ENCODE measurements at places on chromosomes 12 and 14.

- DNase-seq = no peak
These were observed 101.4 kb upstream of the RTL1 start for GRCh38 chr14:101004954-101005353.

- DNase-seq = no peak
These were observed 16.4 kb downstream of the DAD1 start for GRCh38 chr14:22572562-22573058.

- DNase-seq = no peak
These were observed 5.5 kb upstream of the PFDN5 start for GRCh38 chr12:53289891-53290290.

DNA sequence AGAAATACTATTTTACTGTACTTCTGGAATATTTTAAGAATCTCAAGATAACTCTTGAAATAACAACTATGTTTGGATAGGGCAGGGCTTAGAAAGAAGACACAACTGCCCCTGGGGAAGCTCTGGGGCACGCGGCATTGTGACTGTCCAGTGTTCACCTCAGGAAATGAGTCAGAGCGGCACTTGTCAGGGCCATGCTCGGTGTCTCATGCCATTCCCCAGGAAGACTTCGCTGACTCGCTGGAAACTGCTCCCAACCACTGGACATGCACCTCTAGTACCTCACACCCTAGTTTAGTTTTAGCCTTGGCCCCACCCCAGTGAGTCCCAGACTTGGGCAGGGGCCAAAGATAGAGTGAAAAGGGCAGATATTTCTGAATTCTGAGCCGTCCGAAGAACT, 192.0 kb downstream of the TTC7B start:
- no peak for DNase-seq

- no peak for DNase-seq
These were observed 1.3 kb upstream of the CD27 start for GRCh38 chr12:6443361-6443983.

DNA sequence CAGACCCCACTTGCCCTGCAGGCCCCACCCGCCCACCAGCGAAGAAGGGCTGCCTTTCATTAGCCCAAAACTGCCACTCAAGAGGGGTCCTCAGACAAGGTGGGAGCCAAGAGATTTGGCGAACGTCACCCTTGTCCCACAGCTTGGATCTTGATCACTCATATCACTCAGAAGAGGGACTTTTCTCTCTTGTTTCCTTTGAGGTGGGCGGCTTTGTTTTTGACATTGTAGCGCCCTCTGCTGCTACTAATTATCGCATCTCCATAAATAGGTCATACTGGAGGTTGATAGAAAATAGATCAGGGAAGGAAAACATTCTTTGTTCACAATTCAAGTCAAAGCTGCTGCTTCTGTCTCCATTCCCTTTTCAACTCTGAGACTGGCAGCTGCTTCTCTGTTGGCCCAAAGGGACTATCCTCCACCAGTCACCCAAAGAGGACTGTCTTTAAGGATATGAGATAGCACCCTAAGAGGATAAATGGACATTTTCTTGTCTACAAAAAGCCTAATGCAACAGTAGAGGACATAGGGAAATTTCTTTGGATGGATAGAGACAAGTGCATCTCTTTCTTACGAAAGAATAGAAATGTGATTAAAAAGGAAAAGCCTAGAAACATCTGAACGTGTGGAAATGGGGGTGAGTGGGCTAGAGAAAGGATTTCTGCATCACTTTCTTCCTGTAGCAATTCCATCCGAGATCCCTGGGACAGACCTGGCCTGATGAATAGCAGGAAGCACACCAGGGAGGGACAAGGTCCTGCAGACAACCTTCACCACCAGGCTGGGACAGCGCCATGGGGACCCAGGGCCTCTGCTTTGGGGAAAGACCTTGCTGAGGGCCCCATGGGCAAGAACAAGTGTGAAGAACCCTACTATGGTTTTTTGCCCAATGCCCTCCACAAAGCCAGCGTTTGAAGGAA, 115.8 kb downstream of the DAD1 start:
- peak; percentile 72 for DNase-seq

DNA sequence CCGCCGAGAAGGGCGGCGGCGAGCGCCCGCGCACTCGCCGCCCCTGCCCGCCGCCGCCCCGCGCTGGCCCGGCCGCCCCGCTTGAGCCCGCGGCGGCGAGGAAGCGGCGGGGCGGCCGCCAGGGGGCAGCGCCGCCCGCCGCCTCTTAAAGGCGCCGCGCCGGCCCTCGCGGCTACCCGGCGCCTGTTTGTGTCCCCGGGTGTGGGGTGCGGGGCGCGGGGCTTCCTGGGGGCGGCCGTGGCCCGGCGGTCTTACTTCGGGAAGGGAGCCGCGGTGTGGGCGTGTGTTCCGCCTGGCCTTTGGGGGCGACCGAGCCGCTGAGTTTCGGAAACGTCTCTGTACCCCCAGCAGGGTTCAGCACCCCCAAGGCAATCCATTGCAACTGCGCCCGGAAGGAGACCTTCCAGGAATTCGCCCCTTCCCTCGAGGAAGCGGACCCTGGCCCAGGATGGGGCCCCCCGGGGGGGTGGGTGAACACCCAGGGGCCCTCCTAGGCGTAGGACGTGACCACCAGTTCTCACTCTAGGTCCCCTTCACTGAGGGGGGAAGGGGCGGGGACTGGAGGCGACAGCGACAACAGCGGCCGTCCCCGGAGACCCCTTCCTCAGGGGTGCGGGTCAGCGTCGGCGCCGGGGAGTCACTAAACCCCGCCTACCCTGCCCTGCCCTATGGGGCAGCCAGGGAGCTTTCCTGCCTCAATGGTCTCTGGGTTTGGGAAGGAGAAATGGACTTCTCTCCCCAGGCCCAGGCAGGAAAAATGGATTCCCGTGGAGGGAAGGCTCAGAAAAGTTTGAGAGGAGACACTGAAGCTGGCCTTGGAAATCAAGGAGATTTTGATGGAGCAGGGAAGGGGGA, at the start of gene ITPK1:
ITPK1 (minus strand) TSS at position 105 of the 855 bp plus-strand sequence. CDS start 762 bp downstream, outside the sequence.
- DNase-seq = peak; percentile 91

- no peak for DNase-seq
These were observed 275.2 kb upstream of the CRY1 start for GRCh38 chr12:107368586-107368985.

DNA sequence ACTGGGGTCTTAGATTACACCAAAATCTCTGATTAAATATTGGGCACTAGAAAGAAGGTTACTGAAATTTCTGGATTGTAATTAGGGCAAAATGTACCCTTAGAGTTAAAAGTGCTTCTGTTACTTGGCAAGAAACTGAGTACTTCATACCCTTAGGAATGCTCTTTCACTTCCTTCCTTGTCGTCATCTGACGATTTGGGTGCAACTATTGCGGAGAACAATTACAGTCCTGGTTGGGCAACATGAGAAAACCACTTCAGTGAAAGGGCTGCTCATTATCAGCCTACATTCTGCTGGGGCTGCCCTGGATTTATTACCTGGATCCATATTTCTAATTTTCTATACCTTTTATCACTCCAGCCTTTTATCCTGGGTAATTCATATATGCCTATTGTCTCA, 348.5 kb upstream of the MDGA2 start:
- DNase-seq = no peak

GRCh38 chr12:21819236-21819635, 44.7 kb upstream of the KCNJ8 start:
- DNase-seq = no peak

DNA sequence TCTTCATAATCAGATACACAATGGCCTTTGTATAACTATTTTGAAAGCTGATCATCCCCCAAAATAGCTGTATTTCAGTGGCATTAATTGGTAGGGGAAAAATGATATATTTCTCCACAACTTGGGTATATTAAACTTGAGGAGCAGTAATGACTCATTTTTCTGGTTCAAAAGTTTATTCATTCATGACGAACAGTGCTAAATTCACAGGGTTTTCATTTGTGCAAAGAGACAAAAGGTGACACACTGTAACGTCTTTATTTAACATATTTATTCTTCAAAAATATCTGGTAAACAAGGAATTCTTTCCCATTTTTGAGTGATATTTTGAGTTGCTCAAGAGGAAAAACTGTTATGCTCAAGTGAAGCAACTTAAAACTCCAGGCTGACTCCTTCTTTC, 415.5 kb upstream of the SOX5 start:
- DNase-seq = no peak

GRCh38 chr14:64253672-64254071, 40.5 kb downstream of the ESR2 start:
- no peak for DNase-seq

GRCh38 chr12:52042706-52043385, 8.4 kb upstream of the NR4A1 start:
- DNase-seq = no peak

GRCh38 chr14:28776482-28777266, 10.1 kb downstream of the FOXG1 start:
- DNase-seq = no peak

GRCh38 chr12:2259369-2259768, 206.6 kb downstream of the CACNA1C start:
- no peak for DNase-seq

GRCh38 chr14:75905147-75905904, 76.5 kb downstream of the TGFB3 start:
- DNase-seq = no peak

DNA sequence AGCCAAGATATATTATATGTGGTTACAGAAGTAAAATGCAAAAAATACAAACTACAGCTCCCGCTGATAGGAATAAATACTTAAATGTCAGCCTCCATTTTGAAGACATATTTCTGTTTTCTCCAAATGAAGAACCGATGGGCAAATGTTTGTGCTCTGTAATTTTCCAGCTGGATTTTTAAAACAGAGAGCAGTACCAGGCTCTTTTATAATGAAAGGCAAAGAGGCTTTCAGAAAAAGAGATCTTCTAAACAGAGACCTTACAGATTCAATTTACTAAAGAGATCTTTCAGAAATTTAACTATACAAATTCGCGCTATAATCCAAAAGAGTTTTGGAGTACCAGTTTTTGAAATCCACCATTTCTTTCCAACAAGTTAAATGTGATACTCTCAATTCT, 19.9 kb downstream of the MAP4K5 start:
- DNase-seq = no peak

DNA sequence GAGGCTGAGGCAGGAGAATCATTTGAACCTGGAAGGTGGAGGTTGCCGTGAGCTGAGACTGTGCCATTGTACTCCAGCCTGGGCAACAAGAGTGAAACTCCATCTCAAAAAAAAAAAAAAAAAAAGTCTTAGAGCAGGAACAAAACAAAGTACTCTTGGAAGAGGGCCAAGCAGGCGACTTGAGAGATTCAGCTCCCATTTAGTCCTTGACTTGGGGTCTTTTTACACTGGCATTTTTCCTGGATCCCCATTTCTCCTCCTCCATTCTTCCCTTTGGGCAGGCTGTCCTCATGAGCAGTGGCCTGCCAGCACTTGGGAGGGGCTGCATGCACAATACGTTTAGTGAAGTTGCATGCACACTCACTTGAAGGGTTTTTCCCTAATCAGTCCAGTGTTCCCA, 72.9 kb downstream of the C14orf132 start:
- no peak for DNase-seq

- DNase-seq = peak; percentile 12
These were observed 57.3 kb downstream of the TTC7B start for GRCh38 chr14:90758959-90759358.

GRCh38 chr12:33587354-33587753, 147.7 kb upstream of the SYT10 start:
- DNase-seq = no peak

- DNase-seq = no peak
These were observed 69.5 kb upstream of the ZDHHC17 start for GRCh38 chr12:76694369-76694768.

DNA sequence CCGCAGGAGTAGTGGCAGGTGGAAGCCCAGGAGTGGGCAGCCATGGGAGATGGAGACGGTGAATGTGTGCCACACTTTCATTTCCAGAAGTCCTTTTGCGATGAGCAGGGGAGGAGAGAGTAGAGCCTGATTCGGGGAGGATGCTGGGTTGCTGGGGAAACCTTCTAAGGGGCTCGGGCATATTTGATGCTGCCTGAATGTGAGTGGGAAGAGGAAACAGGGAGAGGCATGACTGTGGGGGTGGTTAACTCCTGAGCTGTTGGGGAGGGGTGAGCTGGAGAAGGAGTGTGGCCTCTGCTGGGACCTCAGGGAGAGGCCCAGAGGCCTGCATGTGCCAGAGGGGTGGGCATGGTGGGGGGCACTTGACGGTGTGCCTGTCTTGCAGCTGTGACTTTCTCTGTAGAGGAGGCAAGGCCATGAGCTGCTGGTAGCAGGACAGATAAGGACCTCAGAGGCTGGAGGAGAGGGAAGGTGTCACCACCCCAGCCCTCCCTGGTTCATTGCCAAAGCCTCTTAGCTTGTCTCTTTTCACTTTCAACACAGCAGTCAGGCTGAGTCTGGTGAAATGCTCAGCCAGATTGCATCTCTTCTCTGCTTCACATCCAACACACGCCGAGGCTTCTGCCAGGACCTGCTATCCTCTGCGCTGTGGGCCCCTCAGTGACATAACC, 11.4 kb downstream of the GLT1D1 start:
- DNase-seq = no peak

DNA sequence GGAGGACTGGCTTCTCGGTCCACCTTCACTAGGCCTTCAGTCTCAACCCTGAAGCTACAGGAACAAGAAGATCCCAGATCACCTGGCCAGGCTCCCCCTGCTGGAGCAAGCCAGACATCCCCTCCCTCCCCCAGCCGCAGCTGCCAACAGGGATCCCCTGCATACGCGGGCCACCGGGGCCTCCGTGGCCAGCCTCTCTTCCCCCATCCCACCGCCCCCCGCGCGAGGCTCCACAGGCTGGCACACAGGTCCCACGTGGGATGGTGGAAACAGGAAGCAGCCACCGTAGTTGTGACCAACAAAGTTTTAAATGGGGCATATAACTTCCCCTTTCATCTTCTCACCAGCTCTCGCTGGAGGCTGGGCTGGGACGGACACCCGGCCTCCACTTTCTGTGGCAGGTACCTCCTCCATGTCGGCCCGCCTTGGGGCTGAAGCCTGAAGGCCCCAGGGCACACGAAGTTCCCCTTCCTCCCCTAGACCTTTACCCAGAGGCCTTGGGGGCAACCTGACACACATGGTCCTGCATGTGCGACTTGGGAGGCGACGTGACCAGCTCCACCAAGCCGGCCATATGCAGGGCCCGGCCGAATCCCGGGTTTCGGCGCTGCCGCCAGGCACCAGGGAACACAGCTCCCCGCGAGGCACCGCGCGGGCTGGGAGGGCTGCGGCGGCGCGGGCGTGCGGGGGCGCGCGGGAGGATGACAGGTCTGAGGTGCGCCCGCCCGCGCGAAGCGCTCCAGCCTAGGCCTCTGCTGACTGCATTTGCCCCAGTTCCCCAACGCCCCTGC, 44.4 kb upstream of the PNMA1 start:
- peak; percentile 78 for DNase-seq

- no peak for DNase-seq
These were observed 149.4 kb downstream of the METTL25 start for GRCh38 chr12:82507686-82508085.

GRCh38 chr12:32108787-32109186, 2.1 kb downstream of the BICD1 start:
- DNase-seq = no peak

GRCh38 chr14:24279301-24280186, 8.1 kb upstream of the RABGGTA start:
- peak; percentile 35 for DNase-seq

DNA sequence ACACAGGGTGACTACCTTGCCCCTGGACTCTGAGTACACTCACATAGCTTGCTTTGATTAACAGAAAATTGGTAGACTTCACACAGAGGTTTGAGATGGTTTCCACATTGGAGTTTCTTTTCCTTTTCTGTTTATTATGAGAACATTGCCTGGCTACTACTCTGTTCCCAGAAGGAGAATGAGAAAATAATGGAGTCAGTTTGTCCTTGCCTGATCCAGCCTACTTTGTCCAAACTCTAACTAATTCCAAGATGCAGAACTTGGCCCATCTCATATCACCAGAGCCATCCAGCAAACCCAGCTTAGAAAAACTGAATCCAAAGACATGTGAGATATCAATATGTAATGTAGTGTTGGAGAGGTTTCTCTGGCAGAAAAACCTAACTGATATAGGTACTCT, 20.4 kb downstream of the TAS2R50 start:
- DNase-seq = no peak

GRCh38 chr12:6377667-6377994, 2.3 kb upstream of the SCNN1A start:
- no peak for DNase-seq

Measured in GM20000 (cell line).